ENCODE measurements at places on chromosomes 1 and 21. TPM values are rescaled to one million over a fixed set of nuclear protein-coding genes. Genes with fewer than 3 reads are reported as not detected.

SERTAD4 gene
- 0.25 TPM for total RNA-seq

S100A1 gene
- not detected for total RNA-seq

FAM167B gene
- total RNA-seq: 1.9 TPM

EXO1 gene
- total RNA-seq: 3.0 TPM

MYCL gene
- 0.38 TPM for total RNA-seq

UTS2 gene
- total RNA-seq: not detected

VAV3 gene
- 36.1 TPM for total RNA-seq

SYCP1 gene
- not detected for total RNA-seq

SH2D5 gene
- 0.26 TPM for total RNA-seq

AK2 gene
- total RNA-seq: 58.7 TPM

SLC45A1 gene
- total RNA-seq: 1.1 TPM

COL6A1 gene
- total RNA-seq: 13.5 TPM

GRCh38 chr1:93221913-93222312, 41.4 kb downstream of the CCDC18 start:
- DNase-seq: no peak

DNA sequence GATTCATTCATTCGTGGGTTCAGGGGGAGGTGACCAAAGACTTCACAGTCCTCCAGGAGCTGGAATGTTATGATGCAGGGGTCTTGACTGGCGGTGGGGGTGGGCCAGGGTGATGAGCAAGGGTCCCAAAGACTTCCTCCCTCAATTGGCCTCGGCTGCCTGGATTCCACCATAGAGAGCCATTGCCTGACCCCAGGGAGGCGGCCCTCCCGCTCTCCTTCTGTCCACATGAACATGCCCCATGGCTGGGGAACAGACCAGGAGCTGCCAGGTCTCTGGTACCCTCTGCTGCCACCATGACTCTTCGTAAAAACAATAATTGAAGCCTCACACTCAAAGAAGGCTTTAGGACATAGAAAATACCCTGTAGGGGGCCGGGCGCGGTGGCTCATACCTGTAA, 102.5 kb upstream of the CASZ1 start:
- no peak for DNase-seq

DNA sequence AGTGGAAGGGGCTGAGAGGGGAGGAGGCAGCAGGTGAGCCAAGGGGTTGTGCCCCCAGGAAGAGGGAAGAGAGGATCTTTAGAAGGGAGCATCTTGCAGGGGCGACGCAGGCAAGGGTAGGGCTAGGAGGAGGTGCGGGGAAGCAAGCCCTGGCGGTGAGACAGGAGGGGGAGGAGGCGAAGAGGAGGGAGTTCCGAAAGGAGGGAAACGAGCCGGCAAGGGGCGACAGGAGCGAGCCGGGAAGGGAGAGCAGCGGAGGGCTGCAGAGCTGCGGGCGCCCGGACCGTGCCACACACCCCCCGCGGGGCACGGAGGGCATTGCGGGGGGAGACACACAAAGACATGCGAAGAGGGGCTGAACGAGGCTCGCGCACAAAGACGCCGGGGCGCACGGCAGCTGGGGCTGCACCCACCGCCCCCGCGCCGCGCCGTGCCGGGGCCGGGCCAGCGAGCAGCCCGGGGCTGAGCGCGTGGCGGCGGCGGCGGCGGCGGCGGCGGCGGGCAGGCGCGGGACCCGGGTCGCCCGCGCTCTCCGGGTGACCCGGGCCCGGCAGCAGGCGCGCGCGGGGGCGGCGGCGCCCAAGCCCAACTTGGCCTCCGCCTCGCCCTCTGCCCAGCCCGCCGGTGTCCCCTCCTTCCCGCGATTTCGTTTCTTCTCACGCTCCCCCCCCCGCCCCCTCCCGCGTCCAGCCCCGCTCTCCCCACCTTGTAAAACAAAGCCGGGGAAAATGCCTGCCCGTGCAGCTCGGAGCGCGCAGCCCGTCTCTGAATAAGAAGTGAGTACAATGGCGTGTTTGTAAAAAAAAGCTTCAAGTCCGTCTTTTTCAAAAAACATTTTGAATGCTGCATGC, at the start of gene KCNK2:
TSS of gene KCNK2 (plus strand) at position 206 of the 851 bp plus-strand sequence. CDS start 649 bp downstream, outside the sequence.
- no peak for DNase-seq

DNA sequence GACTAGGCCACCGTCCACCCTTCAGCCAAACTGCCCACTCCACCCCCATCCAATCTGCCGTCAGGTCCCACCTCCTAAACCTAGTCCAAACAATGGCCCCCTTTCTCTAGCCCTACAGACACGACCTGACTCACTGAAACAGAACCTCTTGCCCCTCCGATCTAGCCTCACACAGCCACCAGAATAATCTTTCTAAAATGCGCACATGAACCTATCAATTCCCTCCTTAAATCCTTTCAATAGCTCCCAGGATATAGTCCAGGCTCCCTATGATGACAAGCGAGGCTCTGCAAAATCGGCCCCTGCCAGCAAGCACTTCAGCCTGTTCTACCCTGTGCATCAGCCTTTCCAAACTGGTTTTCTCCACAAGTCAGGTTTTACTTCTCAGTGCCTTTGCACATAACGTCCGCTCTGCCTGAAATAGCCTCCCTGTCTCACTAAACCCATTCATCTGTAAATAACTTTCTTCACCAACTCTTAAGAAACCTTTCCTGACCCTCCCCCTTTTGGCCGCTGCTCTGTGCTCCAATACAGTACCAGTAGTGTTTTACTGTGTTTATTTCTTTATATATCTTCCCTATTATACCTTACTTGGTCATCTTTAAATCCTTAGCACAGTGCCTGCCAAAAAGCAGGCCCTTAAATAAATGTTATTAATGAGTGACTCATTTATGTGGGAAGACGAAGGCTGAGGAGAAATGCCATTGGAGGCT, 9.0 kb upstream of the CDC20 start:
- no peak for DNase-seq

- no peak for DNase-seq
Observed at GRCh38 chr21:46634427-46634826, 1.0 kb upstream of the PRMT2 start.

GRCh38 chr1:180040034-180040433, 85.4 kb downstream of the CEP350 start:
- DNase-seq: peak; percentile 66

- peak; percentile 76 for DNase-seq
Observed at GRCh38 chr1:40708750-40709099, 17.2 kb downstream of the NFYC start.

GRCh38 chr1:223401873-223402789, 8.9 kb downstream of the CCDC185 start:
- DNase-seq: no peak

- DNase-seq: no peak
Observed at GRCh38 chr1:42164551-42165420, at the start of gene GUCA2A. TSS of gene GUCA2A (minus strand) at chr1:42164745. CDS start at chr1:42164712, 33 bp downstream.

DNA sequence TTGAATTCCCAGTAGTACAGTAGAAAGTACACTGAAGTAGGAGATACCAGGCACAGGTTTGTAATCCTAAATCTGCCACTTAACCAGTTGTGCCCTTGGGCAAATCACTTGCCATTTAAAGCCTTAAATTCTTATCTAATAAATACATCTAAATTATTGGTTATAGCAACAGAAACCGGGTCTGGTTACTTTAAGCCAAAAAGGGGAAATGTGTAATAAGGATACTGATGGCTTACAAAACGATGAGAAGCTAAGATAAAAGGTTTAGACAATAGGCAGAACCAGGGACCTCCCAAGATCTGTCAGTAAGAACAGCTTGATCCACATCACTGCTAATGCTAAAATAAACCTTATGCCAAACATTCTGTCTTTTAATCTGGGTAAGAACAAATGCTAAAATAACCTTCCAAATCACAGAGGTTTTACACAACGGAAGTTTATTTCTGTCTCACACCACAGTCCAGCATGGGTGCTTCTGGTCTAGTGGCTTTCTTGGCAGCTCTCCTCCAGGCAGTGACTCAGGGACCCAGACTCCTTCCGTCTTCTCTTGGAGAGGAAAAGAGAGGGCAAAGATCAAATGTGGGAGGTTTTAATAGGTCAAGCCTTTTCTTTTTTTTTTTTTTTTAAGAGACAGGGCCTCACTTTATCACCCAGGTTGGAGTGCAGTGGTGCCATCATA, 16.5 kb upstream of the ZMYM1 start:
- peak; percentile 82 for DNase-seq

- DNase-seq: no peak
Observed at GRCh38 chr1:6473974-6474814, 8.2 kb upstream of the TNFRSF25 start.

GRCh38 chr1:223775054-223775453, 62.7 kb downstream of the CAPN2 start:
- DNase-seq: peak; percentile 69

DNA sequence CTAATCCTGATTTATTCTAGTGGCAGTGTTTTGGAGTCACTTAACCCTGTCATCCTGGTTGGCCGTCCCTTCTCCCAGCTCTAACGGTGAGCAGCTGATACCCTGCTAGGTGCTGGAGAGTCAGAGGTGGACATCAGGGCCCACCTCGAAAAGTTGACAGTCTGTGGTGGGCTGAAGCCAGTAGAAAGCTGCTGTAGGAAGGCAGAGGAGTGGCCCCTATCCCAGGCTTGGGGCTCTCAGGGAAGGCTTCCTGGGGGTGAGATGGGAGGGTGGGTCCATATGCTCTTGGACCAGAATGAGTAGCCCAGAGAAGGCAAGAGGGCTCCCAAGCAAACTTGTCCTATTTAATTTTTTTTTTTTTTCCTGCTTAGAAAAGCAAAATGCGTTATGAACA, 475 bp upstream of the RPL5 start:
- no peak for DNase-seq

DNA sequence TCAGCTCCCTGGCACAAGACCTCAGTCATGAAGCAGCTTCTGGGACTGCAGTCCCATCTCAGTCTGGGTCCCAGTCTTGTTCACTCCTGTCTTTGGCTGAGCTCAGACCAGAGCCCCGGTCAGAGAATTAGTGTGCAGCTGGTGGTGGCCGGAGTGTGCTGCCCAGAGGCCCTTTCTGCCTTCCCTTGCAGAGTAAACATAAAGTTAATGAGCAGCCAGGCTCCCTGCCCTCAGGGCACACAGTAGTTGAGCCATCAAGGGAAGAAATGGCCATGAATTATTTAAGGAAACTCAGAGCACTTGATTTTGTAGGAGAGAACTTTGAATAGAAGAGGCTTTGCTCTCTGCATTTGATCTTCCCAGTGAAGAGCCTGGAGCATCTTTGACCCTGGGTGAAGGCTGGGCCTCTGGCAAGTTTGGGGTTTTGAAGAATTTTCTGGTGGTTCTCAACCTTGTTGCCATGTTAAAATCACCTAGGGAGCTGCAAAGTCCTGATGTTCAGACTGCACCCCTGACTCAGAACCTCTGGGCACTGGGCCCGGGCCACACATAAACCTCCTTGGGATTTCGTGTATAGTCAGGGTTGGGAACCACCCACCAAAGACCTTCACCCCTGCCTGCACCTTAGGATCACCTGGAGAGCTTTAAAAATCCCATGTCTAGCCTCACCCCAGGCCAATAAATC, 26.4 kb upstream of the SELENON start:
- DNase-seq: no peak

- no peak for DNase-seq
Observed at GRCh38 chr21:43934716-43935705, 70.0 kb downstream of the AGPAT3 start.

DNA sequence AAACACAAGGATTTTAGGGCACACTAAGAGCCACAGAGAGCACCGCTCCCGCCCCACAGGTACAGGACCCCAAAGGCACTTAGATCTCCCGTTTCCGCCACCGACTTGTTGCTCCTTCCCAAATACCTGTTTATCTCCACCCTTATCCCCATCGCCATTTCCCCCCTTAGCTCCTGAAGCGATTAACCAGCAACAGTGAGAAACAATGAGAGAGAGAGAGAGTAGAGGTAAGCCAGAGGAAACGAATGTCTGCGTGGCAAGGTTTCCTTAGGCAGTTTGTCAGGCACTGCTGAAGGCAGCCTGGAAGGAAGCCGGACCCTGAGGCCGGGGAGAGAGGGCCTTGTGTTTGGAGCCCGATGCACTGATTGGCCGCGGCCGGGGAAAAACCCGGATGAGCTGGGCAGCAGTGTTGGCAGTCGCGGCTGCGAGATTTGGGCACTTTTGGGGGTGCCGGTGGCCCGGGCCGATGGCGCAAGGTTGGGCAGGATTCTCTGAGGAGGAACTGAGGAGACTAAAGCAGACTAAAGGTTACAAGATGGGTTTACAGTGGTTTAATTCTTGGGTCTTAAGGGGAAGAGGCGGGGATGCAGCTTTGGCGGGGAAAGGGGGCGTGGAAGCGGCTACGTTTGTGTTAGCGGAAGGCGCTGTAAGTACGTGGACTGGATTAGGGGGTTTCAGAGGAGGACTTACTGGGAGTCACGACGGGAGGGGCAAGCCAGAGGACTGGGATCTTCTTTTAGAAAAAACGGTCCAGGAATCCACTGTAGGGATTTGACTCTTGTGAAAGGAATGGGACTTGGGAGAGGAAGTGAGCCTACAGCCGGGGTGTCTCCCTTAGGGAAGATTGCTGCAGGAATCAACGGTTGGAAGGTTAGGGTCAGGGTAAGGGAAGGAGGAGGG, at the start of gene GORAB:
TSS of gene GORAB (plus strand) at position 409 of the 900 bp plus-strand sequence. CDS start at position 467, 58 bp downstream.
- DNase-seq: peak; percentile 70

GRCh38 chr1:190175320-190175719, 302.3 kb downstream of the BRINP3 start:
- no peak for DNase-seq

DNA sequence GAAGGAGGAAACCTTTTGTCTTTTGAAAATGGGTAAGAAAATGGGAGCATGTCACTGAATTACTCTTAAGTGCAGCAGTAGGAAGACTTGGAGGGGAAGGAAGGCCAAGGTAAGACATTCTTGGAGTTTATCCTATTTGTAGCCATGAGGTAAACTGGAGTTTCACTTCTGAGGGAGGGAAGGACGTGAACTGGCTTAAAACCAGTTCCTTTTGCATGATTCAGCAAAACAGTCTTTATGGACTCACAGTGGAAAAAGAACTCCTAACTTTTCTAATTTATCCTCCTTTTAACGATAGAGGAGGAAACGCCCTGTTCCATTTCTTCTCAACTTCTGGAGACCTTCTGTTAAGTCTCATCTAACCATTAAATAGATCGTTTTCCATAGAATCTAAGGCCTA, 2.5 kb downstream of the PRDX6 start:
- no peak for DNase-seq

GRCh38 chr1:201898992-201899391, 10.3 kb downstream of the SHISA4 start:
- no peak for DNase-seq

- peak; percentile 37 for DNase-seq
Observed at GRCh38 chr1:206809504-206810084, 37.3 kb upstream of the IL10 start.

GRCh38 chr1:223326776-223327175, 37.2 kb downstream of the SUSD4 start:
- DNase-seq: no peak

- no peak for DNase-seq
Observed at GRCh38 chr1:206535853-206536188, 28.5 kb downstream of the RASSF5 start.

- DNase-seq: no peak
Observed at GRCh38 chr1:33529957-33530356, 57.5 kb downstream of the ZSCAN20 start.

DNA sequence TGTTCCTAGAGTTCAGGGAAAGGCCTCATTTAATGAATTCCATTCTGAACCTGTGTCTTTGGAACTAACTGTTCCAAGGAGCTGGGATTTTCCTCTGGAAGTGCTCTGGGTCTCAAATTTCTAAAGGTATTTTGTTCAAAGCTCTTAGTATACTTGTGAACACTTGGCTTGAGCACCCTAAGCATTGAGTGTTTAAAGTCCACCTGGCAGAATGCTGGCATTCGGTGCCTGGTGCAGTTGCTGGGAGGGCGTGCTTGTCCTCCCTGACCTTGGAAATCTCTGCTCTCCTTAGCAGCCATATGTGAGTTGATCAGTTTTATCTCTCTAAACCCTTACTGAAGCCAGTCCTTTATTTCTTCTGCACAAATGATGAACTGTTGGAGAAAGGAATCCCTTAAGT, 3.0 kb downstream of the MTARC2 start:
- DNase-seq: no peak

GRCh38 chr1:25073640-25074270, 143.7 kb upstream of the RUNX3 start:
- DNase-seq: no peak

Data from dermis microvascular lymphatic vessel endothelial cell (primary cell).